Stomach (tissue), 19 donors: ENCODE measurements at places on chromosomes 3 and 15. TPM values are rescaled to one million over a fixed set of nuclear protein-coding genes. Genes with fewer than 3 reads are reported as not detected.

DNA sequence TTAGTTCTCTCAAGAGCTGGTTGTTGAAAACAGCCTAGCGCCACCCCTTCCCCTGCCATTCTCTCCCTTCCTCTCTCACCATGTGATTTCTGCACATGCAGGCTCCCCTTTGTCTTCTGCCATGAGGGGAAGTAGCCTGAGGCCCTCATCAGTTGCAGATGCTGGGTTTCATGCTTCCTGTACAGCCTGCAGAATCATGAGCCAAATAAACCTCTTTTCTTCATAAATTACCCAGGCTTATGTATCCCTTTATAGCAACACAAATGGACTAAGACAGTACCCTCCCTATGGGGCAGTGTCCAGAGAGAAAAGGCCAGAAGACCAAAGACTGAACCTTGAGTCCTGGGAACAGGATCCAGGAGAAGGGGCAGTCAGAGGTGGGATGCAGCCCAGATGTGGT lies 54.7 kb downstream of the CLEC3B start:
- no peak for DNase-seq

DNA sequence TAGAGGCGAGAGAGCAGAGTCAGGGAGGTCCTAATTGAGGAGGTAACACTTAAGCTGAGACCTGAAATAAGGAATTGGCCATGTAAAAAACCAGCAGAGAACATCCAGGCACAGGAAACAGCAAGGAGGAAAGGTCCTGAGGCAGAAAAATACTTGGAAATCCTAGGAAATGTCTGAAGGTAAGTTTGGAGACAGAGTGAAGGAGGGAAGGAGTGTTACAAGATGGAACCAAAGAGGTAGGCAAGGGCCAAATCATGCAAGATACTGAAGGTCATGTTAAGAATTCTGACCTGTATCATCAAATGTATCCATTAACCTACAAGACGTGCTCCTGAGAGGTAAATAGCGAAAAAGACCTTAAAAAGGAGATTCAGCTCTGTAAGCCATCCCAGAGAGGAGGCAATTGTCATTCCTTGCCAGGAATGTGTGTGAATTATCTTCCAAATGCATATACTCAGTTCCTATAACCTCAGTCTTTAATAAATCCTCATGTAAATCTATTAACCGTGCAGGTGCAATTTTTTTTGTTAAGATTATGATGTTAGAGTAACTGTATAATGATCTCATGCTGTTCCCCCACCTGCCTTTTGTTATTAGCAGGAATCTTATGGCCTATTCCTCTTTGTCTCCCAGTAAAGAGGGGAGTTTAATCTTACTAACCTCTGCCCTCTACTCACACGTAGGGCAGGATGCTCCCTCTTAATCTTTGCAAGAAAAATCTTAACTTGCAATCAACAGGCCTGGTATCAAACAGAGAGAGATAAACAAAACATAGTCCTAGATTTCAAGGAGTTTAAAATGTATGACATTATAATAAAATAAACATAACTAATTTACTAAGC lies 166.9 kb downstream of the ULK4 start:
- no peak for DNase-seq

The FOXB1 gene
- total RNA-seq, result not detected

The DZIP1L gene
- 8.8 TPM for total RNA-seq
